Fibroblast of skin of right biceps (primary cell): ENCODE measurements at places on chromosomes 2 and 18.

- DNase-seq = no peak
Observed at GRCh38 chr2:173680574-173680973, 284.6 kb downstream of the SP3 start.

- DNase-seq = no peak
Observed at GRCh38 chr18:5914951-5915350, 19.6 kb upstream of the TMEM200C start.

DNA sequence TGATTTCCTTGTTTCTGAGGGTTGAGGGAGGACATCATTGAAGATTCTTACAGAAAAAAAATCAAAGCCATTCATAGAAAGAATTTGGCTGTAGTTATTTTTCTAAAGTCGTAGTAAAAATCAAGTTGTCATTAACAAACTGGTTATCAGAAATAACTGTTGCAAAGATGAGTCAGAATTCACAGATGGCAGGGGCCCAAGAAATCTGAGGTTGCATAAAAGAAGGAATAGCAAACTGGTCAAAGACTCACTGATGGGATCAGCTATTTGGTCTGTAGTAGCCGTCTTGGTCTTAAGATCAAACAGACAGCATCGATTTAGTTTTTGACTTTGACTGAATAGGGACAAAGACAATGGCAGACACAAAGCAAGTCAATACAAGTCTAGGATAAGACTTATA is 334.3 kb downstream of the FIGN start:
- DNase-seq = peak; percentile 57

- DNase-seq = no peak
Observed at GRCh38 chr18:71370671-71371445, 1082.0 kb downstream of the SOCS6 start.

- no peak for DNase-seq
Observed at GRCh38 chr18:31275722-31276463, 42.1 kb upstream of the DSG1 start.

- no peak for DNase-seq
Observed at GRCh38 chr2:35783723-35784122, 571.9 kb upstream of the CRIM1 start.

DNA sequence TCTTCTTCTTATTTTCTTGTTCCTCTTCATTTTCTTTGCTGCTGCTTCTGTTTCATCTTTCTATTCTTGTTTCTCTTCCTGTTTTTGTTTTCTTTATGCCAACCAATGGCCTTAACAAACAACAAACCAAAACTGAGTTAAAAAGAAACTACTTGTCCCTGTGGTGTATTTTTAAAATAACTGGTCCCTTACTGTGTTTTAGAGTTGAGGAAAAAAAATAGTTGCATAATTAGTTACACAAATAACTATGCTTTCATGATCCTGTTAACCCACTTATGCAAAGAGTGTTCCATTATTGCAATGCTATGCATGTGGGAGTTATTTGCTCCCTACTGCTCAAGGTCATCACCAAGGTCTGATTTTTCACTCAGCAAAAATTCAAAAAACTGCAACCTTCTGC is 39.5 kb upstream of the IMP4 start:
- no peak for DNase-seq

- no peak for DNase-seq
Observed at GRCh38 chr2:234145511-234145910, 95.0 kb downstream of the SPP2 start.
